ENCODE measurements at places on chromosomes 4 and X. TPM values are rescaled to one million over a fixed set of nuclear protein-coding genes. Genes with fewer than 3 reads are reported as not detected.

DNA sequence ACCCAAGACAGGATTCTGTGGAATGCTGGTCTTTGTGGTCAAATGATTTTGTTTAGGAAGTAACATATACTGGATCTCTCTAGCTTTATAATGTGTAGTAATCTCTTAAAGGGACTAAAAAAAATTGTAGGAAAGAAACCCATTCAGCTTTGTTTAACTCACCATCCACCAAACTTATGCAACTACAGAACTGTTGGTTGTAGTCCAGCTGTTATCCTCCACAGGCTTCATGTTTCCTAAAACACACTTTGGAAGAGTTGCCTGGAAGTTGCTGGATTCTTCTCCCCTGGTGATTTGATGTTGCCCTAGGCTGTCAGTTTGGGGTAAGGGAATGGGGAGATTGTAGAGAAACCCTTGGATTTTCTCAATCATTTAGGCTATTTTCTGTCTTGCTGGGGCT, 89.3 kb downstream of the RLIM start:
- H3K27ac ChIP-seq, result no peak overlapping the region
- DNase-seq, result no peak
- H3K4me3 ChIP-seq, result no peak overlapping the region
- H3K27me3 ChIP-seq, result no peaks in the 10 kb centered on the region

- DNase-seq, result no peak
- peaks cover 20% of the 10 kb centered on the region for H3K27me3 ChIP-seq
- no peaks in the 10 kb centered on the region for H3K36me3 ChIP-seq
- no peak overlapping the region for H3K27ac ChIP-seq
- no peaks in the 10 kb centered on the region for H3K4me1 ChIP-seq
Observed at GRCh38 chr4:140579278-140579677, 10.5 kb upstream of the UCP1 start.

GRCh38 chr4:10063544-10064300, 42.4 kb upstream of the SLC2A9 start:
- peaks cover 8% of the 10 kb centered on the region for H3K36me3 ChIP-seq
- H3K4me1 ChIP-seq, result no peaks in the 10 kb centered on the region
- H3K27me3 ChIP-seq, result no peaks in the 10 kb centered on the region
- DNase-seq, result no peak
- no peak overlapping the region for H3K27ac ChIP-seq

Gene IBSP
- 0.95 TPM for total RNA-seq

Gene PRPS1
- total RNA-seq, result 31.6 TPM

Gene P2RY10
- not detected for total RNA-seq

GRCh38 chr4:99679204-99679603, 21.6 kb upstream of the C4orf54 start:
- no peak overlapping the region for H3K4me3 ChIP-seq
- no peaks in the 10 kb centered on the region for H3K36me3 ChIP-seq
- H3K27ac ChIP-seq, result no peak overlapping the region
- H3K27me3 ChIP-seq, result peaks cover 20% of the 10 kb centered on the region
- no peak for DNase-seq

GRCh38 chrX:80808881-80809411, 731 bp downstream of the BRWD3 start:
- H3K27ac ChIP-seq, result peak overlapping the region; percentile 89
- peaks cover 13% of the 10 kb centered on the region for H3K4me1 ChIP-seq
- peak overlapping the region; percentile 79 for H3K4me3 ChIP-seq
- no peak for DNase-seq

DNA sequence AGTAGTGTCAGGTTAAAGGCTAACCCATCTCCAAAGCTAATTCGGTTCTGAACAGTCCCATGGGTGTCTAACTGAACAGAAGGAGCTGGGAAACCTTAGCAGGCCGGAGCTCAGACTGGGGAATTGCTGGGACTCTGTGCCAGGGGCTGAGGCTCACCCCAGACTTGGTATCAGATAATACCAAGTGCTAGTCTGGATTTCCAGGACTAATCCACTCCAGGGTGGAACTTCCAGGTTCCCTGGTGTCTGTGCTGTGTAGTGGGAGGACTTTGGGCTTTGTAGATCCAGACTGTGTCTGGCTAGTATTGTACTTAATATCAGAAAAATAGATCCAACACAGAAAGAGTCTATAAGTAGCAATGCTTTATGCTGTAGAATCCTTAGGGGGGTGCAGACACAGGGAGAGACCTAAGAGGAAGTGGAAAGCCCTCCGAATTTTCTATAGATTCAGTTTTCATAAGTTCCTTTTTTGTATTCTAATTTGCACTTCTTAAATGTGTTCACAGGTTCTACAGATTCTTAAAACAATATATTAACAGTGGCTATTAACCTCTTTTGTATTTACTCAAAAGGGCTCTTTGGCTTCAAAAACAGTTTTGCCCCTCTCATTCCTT, 4.1 kb downstream of the ZNF827 start:
- peak overlapping the region; percentile 38 for H3K27ac ChIP-seq
- no peak for DNase-seq
- no peak overlapping the region for H3K4me3 ChIP-seq

Data from chondrocyte (in vitro differentiated cells).